CD4-positive, alpha-beta T cell (primary cell): ENCODE measurements at places on chromosomes 13 and 19.

DNA sequence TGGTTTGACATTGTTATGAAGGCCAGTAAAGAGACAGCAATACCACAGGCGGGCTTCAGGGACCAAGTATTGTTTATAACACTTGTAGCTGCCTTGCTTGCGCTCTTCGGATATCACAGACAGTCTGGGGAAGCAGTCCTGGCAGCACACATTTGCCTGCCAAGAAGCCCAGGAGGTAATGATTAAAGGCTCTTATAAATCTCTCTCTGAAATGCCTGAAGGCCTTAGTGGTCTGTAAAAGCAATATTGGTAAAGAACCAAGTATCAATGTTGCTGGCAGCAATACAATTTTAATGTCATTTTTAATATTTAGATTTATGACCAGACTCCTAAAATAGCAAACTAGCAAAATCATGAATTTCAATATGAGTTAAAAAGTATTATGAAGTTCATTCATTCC, 1312.4 kb downstream of the PCDH9 start:
- no peak for DNase-seq

GRCh38 chr19:42695811-42696503, 44.3 kb downstream of the PSG3 start:
- no peak for DNase-seq

- no peak for DNase-seq
These were observed 201.6 kb downstream of the SLITRK5 start for GRCh38 chr13:87872813-87873212.

- DNase-seq: no peak
These were observed at the start of gene SPACA6 for GRCh38 chr19:51693260-51693659. Gene SPACA6 (plus strand): TSS chr19:51693330. CDS start chr19:51693527, 197 bp downstream.

DNA sequence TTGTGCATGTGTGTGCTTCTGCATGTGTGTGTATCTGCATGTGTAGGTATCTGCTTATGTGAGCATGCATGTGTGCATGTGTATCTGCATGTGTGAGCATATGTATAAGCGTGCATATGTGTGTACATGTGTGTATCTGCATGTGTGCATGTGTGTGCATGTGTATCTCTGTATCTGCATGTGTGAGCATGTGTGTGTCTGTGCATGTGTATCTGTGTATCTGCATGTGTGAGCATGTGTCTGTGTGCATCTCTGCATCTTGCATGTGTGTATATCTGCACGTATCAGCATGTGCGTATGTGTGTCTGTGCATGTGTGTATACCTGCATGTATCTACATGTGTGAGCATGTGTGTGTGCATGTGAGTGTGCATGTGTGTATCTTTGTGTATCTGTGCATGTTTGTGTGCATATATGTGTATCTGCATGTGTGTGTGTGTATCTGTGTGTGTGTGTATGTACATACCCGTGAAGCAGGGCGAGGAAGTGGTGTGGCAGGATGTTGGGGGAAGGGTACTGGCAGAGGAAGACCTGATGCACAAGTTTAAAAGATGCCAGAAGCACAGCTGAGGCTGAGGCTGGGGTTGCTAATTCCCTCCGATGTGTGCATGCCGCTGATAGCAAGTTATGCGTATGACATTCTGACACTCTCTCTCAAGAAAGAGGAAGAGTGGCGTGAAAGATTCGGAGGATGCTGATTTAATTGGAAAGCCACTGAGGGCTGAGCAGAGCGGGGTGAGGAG, 64.2 kb downstream of the TEX29 start:
- DNase-seq: no peak

DNA sequence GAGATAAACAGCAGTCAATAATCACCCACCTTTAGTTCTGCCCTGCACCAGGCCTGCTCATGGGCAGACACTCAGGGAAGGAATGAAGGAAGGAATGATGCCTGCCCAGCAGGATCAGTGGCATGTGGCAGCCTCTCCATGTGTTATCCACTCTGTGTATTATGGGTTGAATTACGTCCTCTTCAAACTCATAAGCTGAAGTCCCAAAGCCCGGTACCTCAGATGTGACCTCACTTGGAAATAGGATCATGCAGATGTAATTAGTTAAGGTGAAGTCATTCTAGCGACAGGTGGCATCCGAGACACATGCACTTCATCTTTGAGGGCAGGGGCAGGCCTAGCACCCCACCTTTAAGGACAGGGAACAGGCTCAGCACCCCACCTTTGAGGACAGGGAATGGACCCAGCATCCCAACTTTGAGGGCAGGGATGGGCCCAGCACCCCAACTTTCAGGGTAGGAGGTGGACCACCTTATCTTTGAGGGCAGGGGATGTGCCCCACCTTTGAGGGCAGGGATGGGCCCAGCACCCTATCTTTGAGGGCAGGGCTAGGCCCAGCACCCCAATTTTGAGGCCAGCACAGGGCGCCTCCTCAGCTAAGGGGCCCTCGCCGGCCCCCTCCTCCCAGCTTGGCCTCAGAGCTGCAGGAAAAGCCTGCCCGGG, 127.6 kb downstream of the URI1 start:
- no peak for DNase-seq

DNA sequence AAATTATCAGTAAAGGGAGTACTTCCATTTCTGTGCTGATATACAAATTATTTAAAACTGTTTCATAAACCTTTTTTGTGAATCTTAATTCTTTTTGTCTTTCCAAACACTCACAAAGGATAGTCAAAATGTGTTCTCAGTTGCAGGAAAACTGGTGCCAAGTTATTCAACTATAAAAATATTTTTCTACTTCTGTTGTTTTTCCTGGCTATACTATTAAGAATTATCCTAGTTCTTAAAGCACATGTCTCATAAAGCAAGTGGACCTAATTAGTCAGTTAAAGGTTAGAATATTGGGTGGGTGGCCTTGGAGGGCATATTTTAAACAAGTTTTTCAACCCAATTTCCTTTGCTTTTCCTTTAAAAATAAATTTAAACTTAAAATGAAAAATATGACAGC, 1460.3 kb upstream of the SLC10A2 start:
- no peak for DNase-seq

DNA sequence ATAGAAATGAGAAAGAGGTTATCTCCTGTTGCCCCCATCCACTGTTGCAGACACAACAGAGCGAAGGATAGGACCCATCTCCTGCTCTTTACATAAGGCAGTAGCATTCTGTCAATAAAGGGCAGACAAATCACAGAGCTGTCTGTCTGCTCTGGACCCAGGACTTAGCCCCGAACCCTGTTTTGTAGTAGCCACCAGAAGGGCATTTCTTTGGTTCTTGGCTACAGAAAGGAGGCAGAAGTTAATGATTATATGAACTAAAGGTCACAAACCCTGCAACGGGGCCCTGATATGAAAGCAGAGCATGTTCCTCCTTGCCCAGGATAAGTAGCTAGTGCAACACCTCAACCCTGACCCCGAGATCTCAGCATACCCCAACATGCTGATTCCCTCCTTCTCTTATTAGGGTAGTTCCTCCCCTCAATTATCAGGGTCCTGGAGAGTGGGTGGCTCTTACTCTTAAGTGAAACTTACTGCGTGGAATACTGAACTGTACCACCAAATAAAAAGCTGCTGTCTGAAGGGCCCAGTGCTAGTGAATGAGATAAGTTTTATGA, 680.4 kb upstream of the SPRY2 start:
- no peak for DNase-seq

DNA sequence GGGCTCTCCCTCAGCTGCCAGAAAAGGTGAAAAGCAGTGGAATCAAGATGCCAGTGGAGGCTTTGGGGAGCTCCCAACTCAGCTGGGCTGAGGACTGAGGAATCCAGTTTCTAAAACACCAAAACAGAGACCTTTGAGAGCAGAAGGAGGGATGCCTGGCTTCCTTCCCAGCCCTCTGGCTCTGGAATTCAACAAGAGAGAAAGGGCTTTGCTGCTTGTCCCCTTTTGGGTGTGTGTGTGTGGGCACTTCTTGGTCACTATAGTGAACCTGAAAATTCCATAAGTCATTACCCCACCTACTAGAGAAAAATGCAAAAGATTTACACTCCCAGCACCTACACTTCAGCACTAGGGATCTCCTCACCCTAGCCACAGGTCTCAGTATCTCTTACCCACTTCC, 30.3 kb upstream of the CYP2B6 start:
- DNase-seq: no peak
